ENCODE measurements at places on chromosomes 4 and X. TPM values are rescaled to one million over a fixed set of nuclear protein-coding genes. Genes with fewer than 3 reads are reported as not detected.

Gene UBA6
- total RNA-seq, result 116 TPM

DNA sequence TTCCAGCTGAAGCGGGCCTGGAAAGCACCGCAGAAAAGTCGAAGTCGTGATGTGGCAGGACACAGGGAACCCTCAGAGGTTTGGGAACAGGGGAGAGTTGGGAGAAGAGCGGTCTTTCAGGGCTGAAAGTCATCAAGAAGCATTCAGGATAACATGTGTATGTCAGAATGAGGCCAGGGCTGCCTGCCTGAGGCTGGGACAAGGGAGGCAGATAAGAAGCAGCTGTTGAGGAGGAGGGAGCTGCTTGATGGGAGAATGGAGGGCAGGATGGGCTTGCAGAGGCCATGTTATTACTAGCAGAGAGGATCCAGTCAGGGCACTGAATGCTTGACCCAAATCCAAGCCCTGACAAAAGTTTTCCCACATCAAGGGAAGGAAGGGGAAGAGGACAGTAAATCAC, 132.0 kb downstream of the ATG4A start:
- no peak overlapping the region for H3K27ac ChIP-seq
- DNase-seq, result no peak
- no peak overlapping the region for H3K4me3 ChIP-seq

DNA sequence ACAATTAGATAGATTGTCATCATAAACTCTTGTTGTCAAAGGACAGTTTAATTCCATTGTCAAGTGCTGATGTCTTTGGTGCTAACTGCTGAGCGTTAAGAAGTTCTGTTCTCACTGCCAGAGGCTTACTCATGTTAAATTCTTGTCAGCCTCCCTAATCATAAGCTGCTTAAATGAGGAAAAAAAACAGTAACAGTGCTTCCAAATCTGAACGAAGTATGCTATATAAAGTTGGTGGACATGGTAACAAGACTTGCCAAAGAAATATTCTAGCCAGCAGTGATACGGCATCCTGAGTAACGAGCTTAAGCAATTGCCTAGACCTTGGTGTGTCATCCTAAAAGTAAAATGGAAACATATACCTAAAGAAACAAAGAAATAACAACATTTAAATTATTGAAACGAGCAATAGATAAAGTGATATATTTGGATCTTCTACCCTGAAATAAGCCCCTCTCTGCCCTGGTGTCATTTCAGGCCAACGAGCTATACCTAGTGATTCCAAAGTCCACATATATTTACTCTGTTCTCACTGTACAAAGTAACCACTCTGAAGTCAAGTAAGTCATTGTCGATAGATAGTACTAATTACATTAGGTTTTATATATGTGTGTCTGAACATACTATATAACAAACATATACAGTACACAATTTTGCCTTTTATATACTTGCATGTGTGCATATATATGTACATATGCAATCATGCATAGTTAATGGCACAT, 339.7 kb upstream of the HS3ST1 start:
- no peak for DNase-seq
- no peaks in the 10 kb centered on the region for H3K36me3 ChIP-seq
- no peak overlapping the region for H3K27ac ChIP-seq
- no peaks in the 10 kb centered on the region for H3K27me3 ChIP-seq

GRCh38 chrX:122945328-122945727, 238.8 kb upstream of the GRIA3 start:
- no peaks in the 10 kb centered on the region for H3K4me1 ChIP-seq
- no peaks in the 10 kb centered on the region for H3K27me3 ChIP-seq
- no peak overlapping the region for H3K27ac ChIP-seq

All from activated CD4-positive, alpha-beta memory T cell treated with anti-CD3 and anti-CD28 coated beads, Interleukin-2, amount 10 ng/mL, durations not matched to agents 7 days and 5 days (primary cell).